ENCODE measurements at places on chromosomes 7 and 10. TPM values are rescaled to one million over a fixed set of nuclear protein-coding genes. Genes with fewer than 3 reads are reported as not detected.

GRCh38 chr10:66238343-66238742 is 687.5 kb upstream of the LRRTM3 start:
- no peak for DNase-seq

DNA sequence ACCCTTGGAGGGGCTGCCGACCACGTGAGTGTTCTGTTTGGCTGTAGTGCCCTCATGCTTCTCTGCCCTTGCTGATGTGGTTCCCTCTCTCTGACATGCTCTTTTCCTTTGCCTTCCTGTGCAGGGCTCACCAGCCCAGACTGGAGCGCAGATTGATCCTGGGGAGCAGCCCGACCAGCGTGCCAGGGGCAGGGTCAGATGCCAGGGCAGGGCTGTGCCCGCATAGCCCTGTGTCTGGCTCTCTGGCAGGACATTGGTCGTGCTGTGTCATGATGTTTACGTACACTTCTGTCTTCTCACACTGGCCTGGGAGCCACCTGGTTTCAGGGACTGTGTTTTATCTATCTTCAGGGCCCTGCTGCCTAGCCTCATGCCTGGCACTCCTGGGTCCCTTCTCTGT is 300.8 kb downstream of the CAMK1D start:
- no peak for DNase-seq

GRCh38 chr10:85547460-85548023 is 819.1 kb downstream of the GRID1 start:
- no peak for DNase-seq

- no peak for DNase-seq
Measured at GRCh38 chr7:112081778-112082177, 124.4 kb downstream of the DOCK4 start.

The KIAA1549 gene
- 3.8 TPM for total RNA-seq

DNA sequence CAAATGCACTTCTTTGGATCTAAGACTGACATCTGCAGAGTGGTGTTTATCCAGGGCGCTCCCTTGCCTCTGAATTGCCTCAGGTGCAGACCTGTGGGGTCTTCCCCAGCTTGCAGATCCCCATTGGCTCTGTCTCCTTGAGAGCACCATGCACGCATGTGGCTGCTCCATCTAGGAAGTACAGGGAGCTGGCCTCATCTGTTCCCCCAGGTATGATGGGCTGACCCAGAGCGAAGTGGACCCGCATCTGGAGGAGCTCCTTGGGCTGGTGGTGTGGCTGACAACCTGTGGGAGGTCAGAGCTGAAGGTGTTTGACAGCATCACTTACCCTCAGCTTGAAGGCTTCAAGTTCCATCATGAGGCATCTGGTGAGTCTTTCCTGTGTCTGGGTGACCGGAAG is 44.5 kb downstream of the WDFY4 start:
- DNase-seq: no peak

The AKR1C4 gene
- not detected for total RNA-seq

- no peak for DNase-seq
Measured at GRCh38 chr7:139749545-139749944, 28.3 kb downstream of the HIPK2 start.

DNA sequence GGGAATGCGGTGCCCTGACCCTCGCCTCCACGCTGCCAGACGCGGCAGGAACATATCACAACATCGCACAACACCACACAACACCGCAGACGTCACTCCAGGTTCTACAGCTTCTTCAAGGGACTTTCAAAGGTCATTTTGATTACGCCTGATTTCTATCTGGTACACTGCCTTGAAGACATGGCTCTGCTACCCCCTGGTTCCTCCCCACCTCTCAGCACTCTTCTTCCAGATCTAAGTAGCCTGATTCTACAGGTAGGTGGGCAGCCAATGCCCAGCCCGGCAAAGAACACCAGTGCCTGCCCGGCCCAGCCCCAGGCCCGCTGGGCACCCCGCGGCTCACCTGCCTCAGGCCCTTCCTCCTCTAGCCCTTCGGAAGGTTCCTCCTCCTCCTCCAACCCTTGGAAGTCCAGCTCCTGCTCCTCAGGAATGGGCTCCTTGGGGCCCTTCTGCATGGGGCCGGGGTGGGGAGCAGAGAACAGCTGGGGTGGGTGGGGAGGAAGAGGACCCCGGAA is 8.4 kb downstream of the GIGYF1 start:
- no peak for DNase-seq

GRCh38 chr7:68125168-68125567 is 1128.5 kb downstream of the TYW1 start:
- no peak for DNase-seq

The SND1 gene
- 234 TPM for total RNA-seq

The STEAP2 gene
- total RNA-seq: 10.9 TPM

GRCh38 chr10:119801998-119802538 is 70.6 kb downstream of the MCMBP start:
- no peak for DNase-seq

- no peak for DNase-seq
Measured at GRCh38 chr10:43981232-43981631, 332.6 kb upstream of the ZNF32 start.

All from mammary epithelial cell (primary cell).